Activated effector memory CD4-positive, alpha-beta T cell treated with anti-CD3 and anti-CD28 coated beads, Interleukin-2, amount 50 U/mL, for 16 hours (primary cell): ENCODE measurements at places on chromosomes 12 and 14.

DNA sequence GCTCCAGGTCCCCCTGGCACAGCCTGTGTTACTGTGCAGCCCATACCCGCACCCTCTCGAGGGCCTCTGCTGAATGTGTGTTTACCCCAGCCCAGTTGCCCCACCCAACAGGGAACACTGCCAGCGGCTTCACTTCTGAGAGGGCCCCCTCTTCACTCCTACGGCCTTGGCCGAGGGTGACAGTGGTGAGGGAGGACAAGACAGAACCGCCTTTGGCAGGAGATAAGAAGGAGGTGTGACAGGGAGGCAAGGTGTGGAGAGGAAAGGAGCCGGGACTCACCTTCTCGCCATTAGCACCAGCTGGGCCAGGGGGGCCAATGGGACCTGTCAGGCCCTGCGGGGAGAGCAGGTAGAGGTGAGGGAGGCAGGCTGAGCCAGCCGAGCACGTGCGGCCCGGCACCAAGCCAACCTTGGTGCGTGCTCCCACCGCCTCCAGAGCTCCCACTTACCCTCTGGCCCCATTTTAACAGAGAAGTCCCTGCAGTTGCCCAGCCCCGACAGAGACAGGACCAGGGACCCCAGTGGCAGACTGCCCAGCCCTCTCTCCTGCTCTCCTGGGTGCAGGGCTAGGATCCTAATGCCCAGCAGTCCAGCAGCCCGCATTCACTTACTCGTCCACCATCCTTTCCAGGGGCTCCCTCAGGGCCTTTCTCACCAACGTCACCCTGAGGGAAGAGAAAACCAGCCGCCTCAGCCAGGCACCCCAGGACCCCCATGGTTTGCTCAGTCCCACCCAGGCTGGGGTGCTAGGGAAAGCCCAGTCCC is 18.3 kb downstream of the TMEM106C start:
- DNase-seq: no peak

DNA sequence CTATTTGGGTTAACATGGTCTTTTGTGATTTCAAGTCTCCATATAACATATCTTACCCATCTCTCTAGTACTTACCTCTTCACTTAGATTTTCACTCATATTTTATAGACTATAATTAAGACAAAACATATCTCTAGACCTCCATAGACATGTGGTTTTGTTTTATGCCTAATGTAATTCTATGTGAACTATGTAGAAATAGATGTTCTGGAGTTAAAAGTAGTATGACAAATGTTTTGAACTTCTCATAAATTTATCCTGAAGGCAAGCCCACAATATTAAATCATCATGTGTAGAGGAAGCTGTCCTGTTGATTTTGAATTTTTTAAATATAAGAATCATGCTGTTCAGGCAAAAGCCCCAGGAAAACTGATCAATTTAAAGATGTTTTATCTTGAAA is 169.2 kb downstream of the SYT1 start:
- no peak for DNase-seq

DNA sequence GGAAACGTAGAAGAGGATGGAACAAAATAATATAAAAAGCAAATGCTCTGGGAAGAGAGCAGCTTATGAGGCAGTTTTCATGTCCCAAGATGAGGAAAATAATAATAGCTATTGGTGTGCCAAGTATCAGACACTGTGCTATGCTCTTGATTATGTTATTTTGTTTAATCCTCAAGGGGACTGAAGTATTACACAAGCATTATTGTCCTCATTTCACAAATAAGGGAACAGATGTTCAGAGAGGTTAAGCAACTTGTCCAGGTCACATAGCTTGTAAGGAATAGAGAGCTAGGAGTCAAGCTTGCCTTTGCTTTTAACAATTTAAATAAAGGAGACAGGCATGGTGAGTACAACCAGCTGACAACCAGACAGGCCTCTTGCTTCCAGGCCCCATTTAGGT is 26.9 kb upstream of the LTBP2 start:
- no peak for DNase-seq

DNA sequence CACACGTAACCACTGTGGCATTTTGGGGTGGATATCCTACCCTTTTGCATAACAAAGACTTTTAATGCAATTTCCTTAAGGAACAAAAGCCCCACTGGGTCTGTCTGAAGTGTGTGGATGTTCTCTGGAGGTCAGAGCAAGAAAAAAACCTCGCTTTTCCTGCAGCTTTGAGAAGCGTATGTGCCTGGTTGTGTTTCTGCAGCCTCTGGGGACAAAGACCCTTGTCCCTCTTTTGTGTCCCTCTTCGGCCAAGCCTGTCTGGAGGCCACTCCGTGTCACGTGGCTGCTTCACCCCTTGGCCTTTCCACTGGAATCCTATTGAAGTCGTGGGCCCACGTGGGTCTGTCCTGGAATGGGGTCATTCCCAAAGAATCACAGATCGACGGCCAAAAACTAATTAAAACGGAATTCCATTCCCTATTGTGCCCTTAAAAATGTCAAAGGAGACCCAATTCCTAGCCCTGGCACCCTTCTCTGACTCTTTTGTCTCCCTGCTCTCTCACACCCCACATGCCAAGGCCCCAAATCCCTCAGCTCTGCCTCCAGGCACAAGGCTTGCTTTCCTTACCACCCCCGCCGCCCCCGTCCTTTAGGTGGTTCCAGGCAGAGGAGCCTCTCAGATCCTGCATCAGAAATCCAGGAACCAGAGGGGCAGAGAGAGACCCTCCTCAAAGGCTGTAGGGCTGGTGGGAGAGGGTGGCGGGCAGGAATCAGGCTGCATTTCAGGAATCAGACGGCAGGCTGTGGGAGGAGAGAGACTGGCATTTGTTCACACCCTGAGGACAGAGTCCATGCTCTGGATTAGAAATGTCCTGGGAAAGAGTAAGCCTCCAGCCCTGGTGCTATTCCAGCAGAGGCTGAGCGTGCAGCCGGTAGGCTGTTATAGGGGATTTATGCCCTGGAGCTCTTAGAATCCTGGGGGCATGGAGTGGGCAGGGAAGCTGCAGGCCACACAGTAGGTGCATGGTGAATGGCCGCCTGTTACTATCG is 12.6 kb upstream of the CYP46A1 start:
- DNase-seq: no peak

GRCh38 chr12:14782756-14783155 is 20.5 kb downstream of the WBP11 start:
- no peak for DNase-seq

DNA sequence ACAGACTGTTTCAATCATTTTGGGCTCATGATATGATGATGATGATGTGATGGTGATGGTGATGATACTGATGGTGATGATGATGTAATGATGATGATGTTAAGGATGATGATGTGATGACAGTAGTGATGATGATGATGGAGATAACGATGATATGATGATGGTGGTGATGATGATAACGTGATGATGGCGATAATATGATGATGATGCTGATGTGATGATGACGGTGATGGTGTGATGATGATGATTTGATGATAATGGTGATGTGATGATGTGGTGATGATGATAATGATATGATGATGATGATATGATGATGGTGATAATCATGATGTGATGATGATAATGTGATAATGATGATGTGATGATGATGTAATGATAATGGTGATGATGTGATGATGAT is 612.6 kb downstream of the AACS start:
- DNase-seq: no peak

- DNase-seq: no peak
Measured at GRCh38 chr14:65866886-65867285, 454.4 kb downstream of the FUT8 start.

GRCh38 chr12:78571953-78572352 is 292.6 kb upstream of the SYT1 start:
- no peak for DNase-seq

DNA sequence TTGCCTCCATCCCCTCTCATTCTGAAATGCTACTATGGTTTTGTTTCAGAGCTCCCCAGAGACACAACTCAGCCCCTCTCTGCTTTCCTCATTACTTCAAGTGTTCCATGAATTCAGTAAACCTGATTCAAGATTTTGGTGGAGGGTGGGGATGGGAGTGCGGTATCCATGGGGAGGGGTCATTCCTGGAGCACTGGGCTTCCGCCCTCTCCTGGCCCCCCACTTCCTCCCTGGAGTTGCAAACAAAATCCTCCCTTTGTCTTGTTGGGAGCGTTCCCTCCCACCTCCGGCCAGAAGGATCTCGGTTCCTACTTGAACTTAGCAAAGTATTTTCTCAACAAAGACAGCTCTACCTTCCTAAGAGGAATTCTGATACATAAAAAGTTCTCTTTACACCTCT is 71.8 kb upstream of the LTA4H start:
- no peak for DNase-seq

DNA sequence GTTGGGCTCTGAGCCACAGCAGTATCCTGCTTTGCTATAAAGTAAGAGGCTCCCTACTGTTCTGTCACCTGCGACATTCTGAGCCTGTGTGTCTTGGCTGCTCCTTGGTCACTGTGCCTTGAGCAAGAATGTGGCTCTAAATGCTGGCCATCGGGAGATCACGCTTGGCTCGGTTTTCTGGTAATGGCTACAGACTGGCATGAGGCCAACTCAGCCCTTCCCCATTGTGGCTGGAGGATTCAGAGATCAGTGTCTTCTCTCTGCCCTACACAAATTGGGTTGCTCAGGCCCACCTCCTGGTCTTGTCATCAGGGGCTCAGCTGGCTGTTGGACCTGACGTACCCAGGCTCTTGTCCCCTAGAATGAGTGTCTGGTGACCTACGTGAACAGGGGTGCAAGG is 94.5 kb downstream of the PLXNC1 start:
- no peak for DNase-seq

GRCh38 chr12:54126029-54126695 is 62.6 kb downstream of the SMUG1 start:
- DNase-seq: no peak

DNA sequence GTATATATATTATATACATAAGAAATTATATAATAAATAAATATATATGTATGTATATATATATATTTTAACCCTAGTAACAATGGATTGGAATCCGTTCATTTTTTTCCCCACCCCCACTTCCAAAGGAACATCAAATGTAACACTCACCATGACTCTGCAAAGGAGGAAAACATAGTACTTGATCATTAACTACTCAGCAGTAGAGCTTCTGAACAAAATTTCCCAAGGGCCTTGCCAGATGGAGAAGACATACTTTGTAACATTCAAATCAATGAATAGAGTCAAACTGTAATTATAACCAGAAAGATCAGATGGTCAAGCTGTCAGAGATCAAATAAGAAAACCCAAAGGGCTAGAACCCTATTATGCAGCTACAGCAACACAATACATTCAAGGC is 126.0 kb upstream of the CNTN1 start:
- DNase-seq: no peak

- DNase-seq: peak; percentile 87
Measured at GRCh38 chr12:121494093-121494787, 86.6 kb downstream of the KDM2B start.
